ENCODE measurements at places on chromosomes 3 and 15.

- peak; percentile 66 for DNase-seq
Measured at GRCh38 chr3:32340039-32340438, 51.6 kb upstream of the CMTM7 start.

GRCh38 chr3:5115506-5116162 is 6.5 kb upstream of the ARL8B start:
- no peak for DNase-seq

DNA sequence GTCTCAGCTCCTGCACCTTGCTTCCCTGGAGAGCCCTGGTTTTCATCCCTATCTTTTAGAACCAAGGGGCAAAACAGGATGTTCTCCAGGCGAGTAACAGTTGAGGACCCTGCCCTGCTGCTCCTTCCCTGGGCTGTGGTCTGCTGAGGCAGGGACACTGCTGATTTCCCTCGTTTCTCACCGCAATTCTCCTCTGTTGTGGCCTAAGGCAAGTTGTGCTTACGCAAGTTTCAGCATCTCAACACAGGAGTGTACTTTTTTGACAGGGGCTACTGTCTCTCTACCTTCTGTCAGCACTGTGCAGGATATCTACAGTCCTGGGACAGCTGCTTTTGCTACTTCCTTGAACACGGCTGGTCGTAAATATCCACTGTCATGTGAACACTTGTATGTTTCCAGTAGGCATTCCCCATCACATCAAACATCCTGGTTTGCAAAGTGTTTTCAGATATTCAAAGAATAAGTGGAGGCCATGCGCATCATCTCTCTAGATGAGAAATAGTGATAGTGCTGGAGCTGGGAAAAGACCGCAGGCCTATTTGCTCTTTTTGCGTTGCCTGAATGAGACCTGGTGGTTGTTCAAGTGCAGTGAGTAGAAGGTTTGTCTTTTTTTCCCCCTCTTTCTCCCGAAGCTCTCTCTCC is 110.1 kb upstream of the PLXNA1 start:
- DNase-seq = no peak

DNA sequence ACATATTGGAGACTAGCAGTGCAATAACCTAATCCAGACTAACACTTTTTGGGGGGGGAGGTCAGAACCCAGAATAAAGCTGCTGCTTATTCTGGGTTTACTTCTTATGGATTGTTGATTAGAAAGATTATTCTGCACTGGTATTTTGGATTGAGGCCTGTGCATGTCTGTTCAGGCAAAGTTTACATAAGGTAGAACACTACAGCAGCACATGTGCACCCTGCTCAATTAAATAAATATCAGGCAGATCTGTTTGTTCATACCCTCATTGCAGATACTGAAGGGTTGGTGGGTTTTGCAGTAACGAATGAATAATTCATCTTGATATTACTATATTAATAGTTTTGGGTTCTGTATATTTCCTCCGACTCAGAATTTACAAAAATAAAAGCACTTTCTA is 19.1 kb downstream of the ARIH1 start:
- no peak for DNase-seq

DNA sequence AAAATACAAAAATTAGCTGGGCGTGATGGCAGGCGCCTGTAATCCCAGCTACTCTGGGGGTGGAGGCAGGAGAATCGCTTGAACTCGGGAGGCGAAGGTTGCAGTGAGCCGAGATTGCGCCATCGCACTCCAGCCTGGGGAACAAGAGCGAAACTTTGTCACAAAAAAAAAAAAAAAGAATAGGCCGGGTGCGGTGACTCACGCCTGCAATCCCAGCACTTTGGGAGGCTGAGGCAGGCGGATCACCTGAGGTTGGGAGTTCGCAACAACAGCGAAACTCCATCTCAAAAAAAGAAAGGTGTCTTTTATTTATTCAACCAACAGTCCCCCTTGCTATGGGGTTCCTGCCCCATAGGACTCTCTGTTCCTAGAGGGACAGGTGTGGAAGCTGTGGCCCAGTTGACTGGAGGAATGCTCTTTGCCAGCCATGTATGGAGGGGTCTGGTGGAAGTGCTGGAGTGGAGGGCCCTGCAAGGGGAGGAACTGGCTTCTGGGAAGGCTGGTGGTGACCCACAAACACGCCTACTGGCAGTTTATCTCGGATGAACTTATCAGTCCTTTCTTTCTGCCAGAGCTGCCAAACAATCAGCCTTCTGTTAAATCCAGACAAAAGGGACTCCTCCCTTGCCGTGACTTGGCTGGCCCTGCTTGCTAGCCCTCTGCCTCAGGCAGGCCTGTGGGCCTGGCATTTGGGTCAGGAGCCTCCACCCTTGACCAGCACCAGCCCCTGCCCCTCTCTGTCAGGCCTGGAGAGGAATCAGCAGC is 4.6 kb upstream of the DAG1 start:
- DNase-seq = no peak

- DNase-seq = no peak
Measured at GRCh38 chr3:186633481-186633880, 6.7 kb upstream of the FETUB start.

GRCh38 chr3:20683910-20684309 is 497.9 kb upstream of the SGO1 start:
- DNase-seq = peak; percentile 87

DNA sequence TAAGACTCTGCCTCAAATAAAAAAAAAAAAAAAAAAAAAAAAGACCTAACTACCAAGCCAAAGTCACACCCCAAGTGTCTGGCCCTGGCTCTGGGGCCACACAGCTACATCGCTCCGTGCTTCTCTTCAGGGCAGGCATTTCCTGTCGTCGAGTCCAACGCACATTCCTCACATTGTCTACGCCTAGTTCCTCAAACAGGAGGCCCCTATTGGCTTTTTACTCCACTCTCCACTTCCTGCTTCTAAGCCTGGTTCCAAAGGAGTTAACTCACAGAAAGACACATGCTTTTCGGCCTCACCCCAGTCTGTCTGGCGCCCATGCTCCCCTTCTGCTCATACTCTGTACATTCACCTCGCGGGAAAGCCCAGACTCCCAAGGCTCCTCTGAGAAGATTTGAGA is 28.8 kb downstream of the KNG1 start:
- peak; percentile 24 for DNase-seq

GRCh38 chr15:89132611-89133507 is 44.6 kb downstream of the ABHD2 start:
- DNase-seq = no peak

DNA sequence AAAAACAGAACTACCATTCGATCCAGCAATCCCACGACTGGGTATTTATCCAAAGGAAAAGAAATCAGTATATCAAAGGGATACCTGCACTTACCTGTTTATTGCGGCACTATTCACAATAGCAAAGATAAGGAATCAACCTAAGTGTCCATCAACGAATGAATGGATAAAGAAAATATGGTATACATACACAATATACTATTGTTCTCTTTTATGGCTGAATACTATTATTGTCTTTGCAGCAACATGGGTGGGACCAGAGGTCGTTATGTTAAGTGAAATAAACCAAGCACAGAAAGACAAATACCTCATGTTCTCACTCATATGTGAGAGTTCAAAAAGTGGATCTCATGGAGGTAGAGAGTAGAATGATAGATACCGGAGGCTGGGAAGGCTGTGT is 118.3 kb upstream of the FAM3D start:
- no peak for DNase-seq

- no peak for DNase-seq
Measured at GRCh38 chr3:181622365-181622764, 89.4 kb upstream of the SOX2 start.

GRCh38 chr15:31586841-31587240 is 260.2 kb downstream of the KLF13 start:
- DNase-seq = no peak

DNA sequence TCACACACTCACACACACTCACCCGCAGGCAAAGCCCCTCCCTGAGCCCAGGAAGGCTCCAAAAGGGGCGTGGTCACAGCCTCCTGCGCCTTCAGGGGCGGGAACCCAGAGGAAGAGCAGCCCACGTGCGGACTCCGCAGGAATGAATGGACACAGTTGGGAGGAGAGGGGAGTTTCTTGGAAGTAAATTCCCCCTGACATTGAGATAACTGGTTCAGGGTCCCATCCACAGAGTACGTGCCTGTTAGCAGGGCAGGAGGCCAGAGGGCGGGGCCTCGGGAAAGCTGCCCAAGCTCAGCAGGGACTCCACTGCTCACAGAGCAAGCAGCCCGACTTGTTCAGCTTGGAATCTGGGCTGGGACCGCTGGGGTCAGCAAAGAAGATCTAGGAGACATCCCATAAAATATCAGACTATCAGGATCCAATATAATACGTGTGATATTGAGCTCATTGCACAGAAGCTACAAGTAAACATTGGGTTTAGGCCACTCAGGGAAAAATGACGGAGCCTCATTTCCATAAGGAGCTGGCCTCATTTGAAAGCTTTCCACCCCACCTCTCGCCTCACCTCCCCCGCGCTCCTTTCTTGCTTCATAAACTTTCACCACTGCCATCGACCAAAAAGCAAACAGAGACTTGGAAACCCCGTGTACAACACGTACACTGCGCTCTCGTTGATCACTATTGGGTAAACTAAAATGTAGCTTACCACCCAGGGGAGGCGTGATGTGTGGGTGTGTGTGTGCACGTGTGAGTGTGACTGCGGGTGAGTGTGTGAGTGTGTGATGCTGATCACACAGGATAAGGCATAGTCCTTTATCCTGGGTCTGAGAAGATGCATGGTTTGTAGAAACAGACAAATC is 36.0 kb downstream of the TM2D3 start:
- DNase-seq = peak; percentile 68

GRCh38 chr3:104796556-104796955 is 570.2 kb upstream of the ALCAM start:
- no peak for DNase-seq

DNA sequence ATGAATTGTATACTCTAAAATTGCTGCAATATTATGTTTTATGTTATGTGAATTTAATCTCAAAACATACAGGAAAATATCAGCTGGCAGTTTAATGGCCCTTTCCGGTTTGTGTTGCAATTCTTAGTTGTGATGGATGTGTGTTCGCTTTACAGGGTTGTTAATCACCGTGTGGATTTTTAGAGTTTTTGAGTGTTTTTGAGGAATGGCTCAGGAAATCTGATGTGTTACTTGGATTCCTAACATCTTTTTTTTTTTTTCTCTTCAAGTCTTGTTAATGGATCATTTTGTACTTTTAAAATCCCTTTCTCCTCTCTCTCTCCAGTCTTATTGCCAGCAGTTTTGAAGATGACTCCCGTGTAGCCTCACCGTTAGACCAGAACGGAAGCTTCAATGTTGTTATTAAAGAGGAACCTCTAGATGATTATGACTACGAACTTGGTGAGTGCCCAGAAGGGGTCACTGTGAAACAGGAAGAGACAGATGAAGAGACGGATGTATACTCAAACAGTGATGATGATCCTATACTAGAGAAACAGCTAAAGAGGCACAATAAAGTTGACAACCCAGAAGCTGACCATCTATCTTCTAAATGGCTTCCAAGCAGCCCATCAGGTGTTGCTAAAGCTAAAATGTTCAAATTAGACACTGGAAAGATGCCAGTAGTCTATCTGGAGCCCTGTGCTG is 35.7 kb downstream of the MGA start:
- peak; percentile 40 for DNase-seq

- DNase-seq = no peak
Measured at GRCh38 chr3:16430717-16431630, 82.5 kb downstream of the RFTN1 start.

DNA sequence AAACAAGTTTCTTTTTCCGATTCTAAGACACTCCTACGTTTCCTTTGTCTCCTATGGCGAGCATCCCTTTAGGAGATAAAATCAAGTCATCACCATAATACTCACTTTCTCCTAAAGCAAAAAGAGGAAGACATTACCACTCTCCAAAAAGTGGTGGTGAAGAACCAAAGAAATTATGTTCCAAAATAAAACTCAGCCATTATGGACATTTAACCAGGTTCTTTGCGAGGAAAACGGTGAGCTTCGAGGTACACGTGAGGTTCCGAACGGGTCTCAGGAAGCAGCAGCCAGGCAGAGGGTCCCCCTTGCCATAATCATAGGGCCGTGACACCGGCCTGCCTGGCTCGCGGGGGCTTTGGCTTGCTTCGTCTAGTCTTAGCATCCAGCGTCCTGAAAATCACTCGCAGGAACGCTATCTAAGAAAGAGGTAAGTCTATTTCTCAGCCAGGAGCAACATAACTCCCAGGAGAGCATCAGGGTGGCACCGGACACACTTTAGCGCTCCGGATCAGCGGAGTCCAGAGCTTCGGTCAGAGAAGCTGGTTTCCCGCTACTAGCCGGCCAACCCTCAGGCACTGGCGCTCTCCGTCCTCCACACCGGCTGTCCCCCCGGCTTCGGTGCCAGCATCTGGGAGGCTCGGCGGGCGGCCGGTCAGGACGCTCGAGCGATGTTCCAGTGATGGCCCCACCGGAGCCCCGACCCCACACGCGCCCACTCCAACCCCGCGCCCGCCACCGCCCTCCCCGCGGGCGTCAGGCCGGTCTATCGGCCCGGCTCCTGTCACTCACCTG is 581 bp downstream of the IP6K1 start:
- no peak for DNase-seq

DNA sequence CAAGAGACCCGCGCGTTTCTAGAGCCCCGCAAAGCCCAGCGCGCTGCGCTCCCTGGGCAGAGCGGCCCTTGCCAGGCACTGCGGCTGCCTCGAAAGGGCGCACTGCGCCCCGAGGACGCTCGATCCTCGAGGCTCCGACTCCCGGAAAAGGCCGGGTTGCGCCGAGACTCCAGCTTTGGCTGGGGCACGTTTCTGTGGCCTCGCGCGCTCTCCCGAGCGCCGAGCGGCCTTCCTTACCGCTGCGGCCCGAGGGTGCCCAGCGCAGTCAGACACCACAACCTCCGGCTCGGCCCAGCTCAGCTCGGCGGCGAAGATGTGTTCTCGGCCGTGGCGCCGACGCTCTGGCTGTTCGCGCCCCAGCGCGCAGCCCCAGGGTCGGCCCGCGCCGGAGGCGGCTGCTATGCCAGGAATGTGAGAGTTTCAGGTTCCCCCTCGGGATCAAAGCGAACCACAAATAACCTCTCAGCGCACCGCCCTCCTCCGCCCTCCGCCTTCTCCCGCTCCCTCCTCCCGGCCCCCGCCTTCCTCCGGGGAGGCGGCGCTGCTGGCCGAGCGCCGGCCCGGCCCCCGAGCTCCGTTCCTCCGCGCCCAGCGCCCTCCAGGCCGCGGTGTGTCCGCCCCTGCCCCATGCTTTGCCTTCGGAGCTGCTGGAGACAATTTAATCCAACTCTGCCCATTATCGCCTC is at the start of gene AMOTL2:
AMOTL2 (minus strand) TSS at position 343 of the 686 bp plus-strand sequence. CDS start 3,014 bp downstream, outside the sequence.
- DNase-seq = peak; percentile 97

- no peak for DNase-seq
Measured at GRCh38 chr3:186599142-186599784, 13.6 kb upstream of the AHSG start.

GRCh38 chr3:4801892-4802291 is 177.3 kb upstream of the BHLHE40 start:
- no peak for DNase-seq

- DNase-seq = no peak
Measured at GRCh38 chr3:178900029-178900646, 171.5 kb downstream of the ZMAT3 start.

DNA sequence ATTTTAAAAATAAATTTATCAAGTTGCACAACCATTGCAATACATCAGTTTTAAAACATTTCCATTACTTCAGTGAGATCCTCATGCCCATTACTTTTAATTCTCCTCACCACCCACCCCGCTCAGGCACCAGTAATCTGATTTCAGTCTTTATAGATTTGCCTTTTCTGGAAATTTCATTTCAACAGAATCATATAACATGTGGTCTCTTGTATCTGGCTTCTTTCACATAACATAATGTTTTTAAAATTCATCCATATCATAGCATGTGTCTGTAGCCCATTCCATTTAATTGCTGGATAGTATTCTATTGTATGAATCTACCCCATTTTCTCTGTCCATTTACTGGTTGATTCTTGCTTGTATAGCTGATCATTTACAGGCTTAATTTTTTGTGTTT is 110.3 kb upstream of the TMEM108 start:
- no peak for DNase-seq

- peak; percentile 75 for DNase-seq
Measured at GRCh38 chr3:149480326-149481017, 6.0 kb downstream of the TM4SF4 start.
